Small intestine (tissue), 16 donors: ENCODE measurements at places on chromosomes 2 and 18. TPM values are rescaled to one million over a fixed set of nuclear protein-coding genes. Genes with fewer than 3 reads are reported as not detected.

Gene CFAP210
- 0.09 TPM for polyA plus RNA-seq

Gene DSG4
- polyA plus RNA-seq: 0.28 TPM

Gene PTPRM
- 6.8 TPM for polyA plus RNA-seq

Gene NOL4
- polyA plus RNA-seq: not detected

Gene UGT1A1
- polyA plus RNA-seq: 30.0 TPM

Gene ANKMY1
- polyA plus RNA-seq: 5.9 TPM

Gene CENPO
- polyA plus RNA-seq: 9.1 TPM

Gene ELOA2
- not detected for polyA plus RNA-seq

Gene SH3BP4
- polyA plus RNA-seq: 36.7 TPM

Gene PHLPP1
- 3.2 TPM for polyA plus RNA-seq

Gene PLCD4
- 1.4 TPM for polyA plus RNA-seq

Gene MAP3K19
- polyA plus RNA-seq: not detected

Gene GKN1
- not detected for polyA plus RNA-seq

Gene HEATR5B
- polyA plus RNA-seq: 6.2 TPM

Gene SIX3
- not detected for polyA plus RNA-seq
